Activated CD8-positive, alpha-beta memory T cell treated with anti-CD3 and anti-CD28 coated beads for 1 hour (primary cell): ENCODE measurements at places on chromosomes 4 and X.

GRCh38 chrX:11421805-11422524, 128.8 kb downstream of the AMELX start:
- no peak for DNase-seq

- no peak for DNase-seq
These were observed 3.4 kb downstream of the TEX13B start for GRCh38 chrX:107978707-107979307.

DNA sequence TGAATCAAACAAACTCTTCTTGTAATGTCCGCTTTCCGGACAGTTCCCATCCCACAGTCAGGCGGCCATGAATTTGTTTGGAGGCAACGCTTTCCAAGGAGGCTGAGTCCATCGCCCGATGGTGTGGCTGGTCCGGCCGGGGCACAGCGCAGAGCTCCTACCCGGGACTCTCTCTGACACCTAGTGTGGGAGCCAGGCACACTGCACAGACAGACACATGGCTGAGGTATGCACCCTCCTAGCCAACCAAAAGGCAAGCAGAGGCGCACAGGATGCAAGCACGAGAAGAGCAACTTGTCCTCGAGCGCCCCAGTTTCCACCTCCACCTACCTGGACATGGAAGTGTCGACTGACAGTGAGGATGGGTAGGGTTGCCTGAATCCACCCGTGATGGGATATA, 87.5 kb downstream of the LEF1 start:
- DNase-seq = no peak

- peak; percentile 68 for DNase-seq
These were observed 20.2 kb downstream of the WDR1 start for GRCh38 chr4:10096201-10096977.

DNA sequence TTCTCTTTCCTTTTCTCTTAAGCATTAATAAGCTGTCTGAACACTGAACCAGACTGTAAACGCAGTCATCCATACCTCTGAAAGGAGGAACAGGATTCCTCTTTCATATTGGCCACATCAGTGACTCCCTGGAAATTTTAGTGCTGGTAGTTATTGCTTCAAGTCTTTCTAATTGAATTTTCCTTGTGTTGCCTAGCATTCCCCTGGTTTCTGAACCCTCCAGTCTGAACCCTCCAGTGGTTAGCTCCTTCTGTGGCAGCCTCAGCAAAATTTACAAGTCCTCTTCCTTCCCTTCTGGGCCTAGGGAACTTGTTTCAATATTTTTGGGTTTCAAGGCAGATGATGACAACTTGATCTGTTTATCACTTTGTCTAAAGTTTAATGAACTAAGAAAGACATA, 7.9 kb downstream of the SPARCL1 start:
- no peak for DNase-seq

DNA sequence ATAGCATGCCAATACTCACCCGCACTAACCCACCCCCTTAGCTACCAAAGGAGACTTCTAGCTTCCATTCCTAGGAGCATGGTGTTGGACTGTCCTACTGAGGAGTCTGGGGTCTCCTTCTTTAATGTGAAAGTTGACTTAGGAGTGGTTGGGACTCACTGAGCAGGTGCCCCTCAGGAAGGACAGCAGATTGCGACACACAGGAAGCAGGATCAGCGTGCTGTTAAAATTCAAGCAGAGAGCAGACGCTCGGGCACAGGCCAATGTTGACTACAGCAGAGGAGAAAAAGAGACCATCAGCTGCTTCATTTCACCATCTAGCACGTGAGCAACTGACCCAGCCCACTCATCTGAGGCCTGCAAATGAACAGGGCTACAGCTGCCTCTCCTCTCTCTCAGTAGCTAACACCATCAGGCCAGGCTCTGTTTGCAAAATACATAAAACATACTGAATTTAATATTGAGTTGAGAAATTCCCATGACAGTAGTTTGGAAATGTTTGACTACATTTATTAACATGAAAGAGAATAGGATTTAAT, 10.8 kb downstream of the NOX1 start:
- no peak for DNase-seq

DNA sequence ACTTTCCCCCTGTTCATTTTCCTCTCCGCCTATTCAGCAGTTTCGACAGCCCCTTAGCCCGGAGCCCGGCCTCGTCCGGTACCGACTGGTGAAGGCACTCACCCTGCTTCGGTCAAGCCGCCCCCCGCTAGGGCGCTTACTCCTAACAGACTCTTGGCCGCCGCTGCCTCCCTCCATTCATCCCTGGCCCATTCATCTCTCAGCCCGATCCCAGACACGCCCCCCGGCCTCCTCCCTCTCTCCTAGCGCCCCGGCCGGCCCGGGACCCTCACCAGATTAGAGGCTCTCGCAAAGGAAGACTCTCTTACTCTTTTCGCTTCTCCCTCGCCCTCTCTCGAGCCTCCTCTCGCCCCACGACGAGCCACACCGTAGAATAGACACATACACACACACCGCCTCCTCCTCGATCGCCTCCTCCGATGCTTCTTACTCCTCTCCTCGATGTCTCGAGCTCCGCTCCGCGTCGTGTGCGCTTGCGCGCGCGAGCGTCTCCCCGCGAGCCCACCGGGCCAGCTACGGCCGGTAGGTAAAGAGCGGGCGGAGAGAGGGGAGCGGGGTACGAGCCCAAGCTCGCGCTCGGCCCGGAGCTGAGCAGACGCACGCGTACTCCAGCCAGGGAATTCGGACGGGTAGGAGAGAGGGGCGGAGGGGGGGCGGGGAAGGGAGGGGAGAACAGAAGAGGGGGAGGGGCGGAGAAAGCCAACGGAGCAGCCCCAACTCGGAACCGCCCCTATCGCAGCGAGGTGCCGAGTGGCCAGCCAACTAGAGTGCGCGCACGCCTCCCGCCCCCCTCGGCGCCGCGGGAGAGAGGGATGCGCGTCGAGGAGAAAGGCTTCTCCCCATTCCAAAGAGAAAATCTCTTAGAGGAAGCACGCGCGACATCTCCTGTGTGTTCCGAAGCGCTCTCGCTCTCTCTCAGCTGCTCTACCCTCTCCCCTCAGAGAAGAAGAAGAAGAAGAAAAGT, at the start of gene WNK3:
Gene WNK3, minus strand, starts transcription at position 633 of the 964 bp plus-strand sequence.
- DNase-seq = no peak

DNA sequence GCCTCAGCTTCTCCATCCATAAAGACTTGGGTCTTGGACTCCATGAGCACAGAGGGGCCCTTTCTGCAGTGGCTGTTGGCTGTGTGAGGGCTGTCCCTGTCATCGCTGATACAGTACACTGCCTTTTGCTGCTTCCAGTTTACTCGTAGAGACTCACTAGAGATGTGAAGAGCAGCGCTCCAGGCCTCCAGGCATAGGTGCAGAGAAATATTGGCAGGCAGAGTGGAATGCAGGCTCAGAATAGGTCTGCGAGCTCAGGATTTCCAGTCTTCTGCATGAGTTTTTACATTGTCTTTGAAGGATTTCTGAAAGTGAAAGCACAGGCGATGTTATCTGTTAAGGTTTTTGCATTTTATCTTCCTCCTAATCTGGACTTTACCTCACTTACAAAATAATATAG, 97.4 kb downstream of the AASDH start:
- no peak for DNase-seq

- no peak for DNase-seq
These were observed 71.0 kb downstream of the USP46 start for GRCh38 chr4:52588097-52588496.

- DNase-seq = no peak
These were observed 60.5 kb upstream of the TRIM2 start for GRCh38 chr4:153143527-153144348.

DNA sequence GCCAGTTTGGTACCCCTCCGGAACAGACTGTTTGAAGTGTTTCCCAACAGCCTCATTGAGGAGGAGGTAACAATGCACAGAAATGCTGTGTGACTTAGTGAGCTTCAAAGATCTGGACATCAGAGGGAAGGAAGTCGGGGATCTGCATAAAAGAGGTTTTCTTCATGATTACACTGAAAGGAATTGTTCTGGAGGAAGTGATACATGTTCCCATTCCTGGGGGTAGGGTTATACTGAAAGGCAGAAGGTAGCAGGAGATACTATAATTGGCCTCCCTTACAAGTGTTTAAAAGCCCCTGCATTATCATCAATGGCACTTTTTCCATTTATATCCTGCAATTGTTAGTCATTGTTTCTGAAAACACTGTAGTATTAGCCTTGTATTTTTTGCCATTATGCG, 94.0 kb upstream of the DKK2 start:
- DNase-seq = no peak

- DNase-seq = no peak
These were observed 35.5 kb downstream of the CTBP1 start for GRCh38 chr4:1213336-1213995.

GRCh38 chrX:45347877-45348276, 147.2 kb upstream of the DIPK2B start:
- DNase-seq = no peak

DNA sequence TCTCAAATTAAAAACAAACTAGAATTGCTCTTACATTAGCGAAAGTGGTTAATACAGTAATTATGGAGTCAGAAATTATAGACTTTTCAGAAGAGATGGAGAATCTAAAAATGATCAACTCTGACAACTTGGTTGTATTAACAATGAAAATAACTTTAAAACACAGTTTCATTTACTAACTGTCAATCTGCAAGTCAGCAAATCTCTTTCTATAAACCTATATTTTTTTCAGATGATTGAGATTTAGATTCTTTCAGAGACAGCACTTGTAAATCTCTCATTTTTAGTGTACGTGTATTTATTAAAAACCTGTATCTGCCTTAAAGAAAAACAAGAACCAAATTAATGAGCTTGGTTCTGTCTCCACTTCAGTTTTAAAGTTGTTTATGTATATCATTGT, 311.4 kb downstream of the EPHA5 start:
- DNase-seq = no peak

- no peak for DNase-seq
These were observed 187.2 kb downstream of the SHOX start for GRCh38 chrX:817759-818300.

DNA sequence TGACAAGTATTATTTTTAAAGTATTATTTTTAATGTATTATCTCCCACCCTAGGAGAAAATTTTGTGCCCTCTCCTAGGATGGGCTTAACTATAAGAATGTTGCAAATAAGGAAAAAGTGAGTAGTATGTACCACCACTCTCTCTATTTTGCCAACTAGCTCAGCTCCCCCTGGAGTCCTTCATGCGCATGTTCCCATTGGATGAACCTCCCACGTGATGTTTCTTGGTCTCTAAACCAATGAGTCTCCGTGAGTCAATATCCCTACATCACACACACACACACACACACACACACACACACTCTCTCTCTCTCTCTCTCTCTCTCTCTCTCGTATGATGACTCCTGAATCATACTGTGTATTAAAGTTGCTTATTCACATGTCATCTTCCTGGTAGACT, 129.7 kb upstream of the ZFP42 start:
- no peak for DNase-seq

DNA sequence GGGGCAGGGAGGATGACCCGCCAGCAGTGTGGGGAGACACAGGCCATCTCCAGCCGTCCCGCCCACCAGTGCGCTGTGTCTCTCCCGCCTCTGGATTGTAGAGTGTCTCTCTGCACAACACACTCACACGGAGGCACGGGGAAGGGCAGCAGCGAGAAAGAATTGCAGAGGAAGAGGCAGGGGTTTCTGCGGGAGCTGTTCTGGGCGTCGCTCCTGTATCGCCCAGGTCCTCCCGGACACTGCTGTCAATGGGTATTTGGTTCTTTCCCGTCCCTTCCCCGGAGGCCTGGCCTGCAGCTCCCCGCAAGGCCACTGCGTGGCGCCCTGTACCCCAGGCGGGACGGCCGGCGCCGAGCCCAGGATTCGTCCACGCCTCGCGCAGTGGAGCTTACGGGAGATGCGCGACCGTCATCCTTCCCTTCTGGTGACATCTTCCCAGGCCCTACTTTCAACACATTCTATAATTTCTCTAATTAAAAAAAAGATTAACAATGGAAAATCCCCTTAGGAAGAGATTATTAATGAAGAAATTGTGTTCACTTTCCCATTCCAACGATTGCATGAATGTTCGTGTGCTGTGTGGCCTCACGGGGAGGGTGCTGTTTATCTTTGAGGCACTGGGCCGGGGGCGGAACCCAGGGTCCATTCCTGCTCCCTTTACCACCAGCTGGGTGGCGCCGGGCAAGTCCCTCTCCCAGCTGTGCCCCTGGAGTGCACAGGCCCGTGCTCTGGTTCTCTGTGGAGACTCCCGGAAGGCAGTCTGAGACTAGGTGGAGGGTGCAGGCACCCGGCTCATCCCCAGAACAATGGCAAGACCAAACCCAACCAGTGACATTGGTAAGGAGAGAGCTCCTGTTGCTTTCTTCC, 95.7 kb downstream of the CPZ start:
- DNase-seq = no peak

DNA sequence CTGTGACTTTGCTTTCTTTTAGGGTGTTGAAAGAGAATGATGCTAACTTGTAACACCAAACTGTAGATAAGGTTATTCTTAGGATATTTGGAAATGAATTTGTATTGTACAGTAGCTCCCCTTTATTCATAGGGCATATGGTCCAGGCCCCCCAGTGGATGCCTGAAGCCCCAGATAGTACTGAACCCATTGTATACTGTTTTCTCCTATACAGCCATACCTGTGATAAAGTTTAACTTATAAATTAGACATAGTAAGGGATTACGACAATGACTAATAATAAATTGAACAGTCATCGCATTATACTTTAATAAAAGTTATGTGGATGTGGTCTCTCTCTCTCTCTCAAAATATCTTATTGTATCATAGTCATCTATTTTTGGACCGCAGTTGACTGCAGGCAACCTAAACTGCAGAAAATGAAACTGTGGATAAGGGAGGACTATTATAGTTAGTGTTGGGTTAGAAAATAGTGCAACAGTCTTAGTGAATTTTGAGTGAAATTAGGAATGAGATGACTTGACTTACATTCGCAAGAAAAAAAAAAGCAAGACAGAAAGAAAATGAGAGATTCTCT, 105.1 kb downstream of the CLDN22 start:
- no peak for DNase-seq

DNA sequence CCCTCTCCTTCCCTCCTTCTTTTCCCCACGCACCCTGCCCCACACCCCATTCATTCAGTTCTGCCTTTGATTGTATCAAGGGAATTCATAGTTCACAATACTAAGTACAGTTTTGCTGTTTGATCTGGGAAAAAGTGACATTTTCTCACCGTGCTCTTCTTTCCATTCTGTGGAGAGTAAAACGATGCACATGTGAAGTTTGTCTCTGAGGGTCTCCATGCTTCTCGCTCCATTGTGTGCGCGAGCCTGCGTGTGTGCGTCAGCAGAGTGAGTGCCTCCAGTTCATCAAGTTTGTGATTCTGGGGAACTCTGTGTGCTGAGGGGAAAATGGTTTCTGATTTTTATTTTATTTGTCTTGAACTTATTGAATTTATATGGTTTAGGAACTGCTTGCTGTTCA, 1.9 kb downstream of the STK26 start:
- no peak for DNase-seq

DNA sequence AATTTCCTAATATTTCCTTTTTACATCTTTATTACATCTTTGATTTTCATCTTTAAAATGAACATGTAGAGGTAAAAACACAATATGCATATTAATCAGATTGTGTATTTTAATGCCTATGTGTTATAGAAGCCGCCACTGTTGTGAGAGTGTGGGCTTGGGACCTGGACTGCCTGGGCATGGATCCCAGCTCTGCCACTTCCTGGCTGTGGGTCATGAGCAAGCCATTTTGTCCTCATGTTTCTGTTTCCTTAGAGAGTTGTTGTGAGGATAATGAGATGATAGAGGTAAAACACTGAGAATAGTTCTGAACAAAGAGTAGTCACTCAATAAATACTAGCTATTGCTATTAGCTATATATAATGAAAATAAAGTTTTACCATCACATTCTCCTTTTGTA, 38.4 kb upstream of the SCOC start:
- no peak for DNase-seq
